ENCODE measurements at places on chromosomes 16 and 17.

GRCh38 chr17:30958187-30958586 lies 12.7 kb upstream of the RNF135 start:
- no peak for DNase-seq

- no peak for DNase-seq
Observed at GRCh38 chr17:31629696-31630470, 229.2 kb downstream of the COPRS start.

GRCh38 chr17:27355419-27355818 lies 61.5 kb downstream of the WSB1 start:
- DNase-seq = no peak

DNA sequence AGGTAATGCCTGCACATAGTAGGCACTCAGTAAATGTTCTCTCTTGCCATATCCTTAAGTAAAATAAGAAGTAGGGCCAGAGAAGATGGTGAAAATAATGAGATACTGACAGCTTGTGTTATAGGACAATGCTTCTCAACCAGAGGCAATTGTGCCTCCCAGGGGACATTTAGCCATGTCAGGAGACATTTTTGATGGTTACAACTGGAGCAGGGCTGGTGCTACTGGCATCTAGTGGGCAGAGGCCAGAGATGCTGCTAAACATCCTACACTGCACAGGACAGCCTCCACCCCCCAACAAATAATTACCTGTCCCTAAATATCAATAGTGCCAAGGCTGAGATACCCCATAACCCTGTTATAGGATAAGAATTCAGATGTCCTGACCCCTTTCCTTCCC lies 1.7 kb downstream of the RAD51D start:
- DNase-seq = no peak

DNA sequence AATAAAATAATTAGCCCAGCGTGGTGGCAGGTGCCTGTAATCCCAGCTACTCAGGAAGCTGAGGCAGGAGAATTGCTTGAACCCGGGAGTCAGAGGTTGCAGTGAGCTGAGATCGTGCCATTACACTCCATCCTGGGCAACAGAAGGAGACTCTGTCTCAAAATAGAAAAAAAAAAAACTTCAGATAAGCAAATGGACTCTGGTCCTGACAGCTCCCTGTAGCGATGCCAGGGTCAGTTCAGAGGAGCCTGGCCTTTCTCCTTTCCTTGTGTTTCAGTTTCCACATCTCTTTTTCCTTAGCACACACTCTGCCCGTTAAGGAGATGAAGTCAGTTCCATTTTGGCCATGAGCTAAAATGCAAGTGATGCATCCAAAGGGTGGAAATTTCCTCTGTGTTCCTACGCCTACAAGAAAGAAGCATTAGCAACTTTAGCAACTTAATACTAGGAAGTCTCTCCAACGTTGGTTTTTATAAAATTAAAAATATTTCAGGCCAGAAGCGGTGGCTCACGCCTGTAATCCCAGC lies 11.6 kb upstream of the GRB2 start:
- DNase-seq = no peak

Measured in muscle of arm (tissue), 14 donors.